Vagina (tissue), 2 donors: ENCODE measurements at places on chromosomes 12 and 14.

DNA sequence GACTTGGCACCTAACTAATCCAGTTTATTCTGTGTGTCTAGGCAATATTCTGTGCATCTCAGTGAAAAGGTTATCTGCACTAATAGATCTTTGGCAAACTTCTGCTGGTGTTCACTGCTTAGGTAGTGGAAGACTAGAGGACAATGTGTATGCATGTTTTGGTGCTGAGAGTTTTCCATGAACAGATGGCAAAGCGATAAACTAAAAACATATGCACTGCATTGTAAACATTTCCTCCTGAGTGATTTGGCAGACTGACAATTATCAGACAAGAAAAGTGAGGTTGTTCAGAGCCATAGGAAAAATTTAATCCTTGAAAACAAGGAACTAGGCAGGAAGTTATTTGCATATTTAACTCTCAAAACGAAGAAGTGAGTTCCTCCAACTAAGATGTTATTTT is 400.4 kb downstream of the ATP23 start:
- no peak for DNase-seq

- no peak for DNase-seq
These were observed 780 bp downstream of the TBC1D15 start for GRCh38 chr12:71840231-71840847.

DNA sequence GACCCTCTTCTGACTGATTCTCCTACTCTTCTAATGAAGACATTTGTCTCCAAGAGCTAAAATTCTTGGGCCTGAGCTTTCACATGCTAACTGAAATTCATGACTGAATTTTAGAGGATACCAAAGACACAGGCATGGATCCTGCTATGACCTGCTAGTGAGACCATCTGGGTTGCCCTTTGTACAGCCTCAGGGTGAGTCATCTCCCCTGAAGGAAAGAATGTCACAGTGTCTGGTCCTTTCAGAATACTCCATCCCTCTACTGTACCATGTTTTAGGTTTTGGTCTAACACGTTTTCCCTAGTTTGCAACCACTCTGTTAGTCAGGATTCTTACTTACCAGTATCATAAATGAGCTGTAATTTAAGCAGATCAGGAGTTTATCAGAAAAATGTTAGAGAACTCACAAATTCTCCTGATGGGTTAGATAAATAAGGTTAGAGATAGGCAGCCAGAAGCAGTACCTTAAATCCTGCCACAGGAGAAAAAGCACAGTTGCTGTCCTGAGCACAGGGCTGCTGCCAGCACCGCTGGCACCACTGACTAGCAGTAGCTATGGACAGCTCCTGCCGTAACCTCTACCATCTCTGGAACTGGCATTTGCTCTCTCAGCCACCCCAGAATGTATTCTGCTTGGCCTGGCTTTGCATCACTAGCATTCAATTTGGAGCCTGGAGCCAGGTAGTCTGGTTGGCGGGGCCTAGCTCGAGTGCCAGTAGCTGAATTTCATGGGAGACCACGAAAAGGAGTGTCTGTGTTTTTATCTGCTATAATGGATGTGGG is 127.6 kb downstream of the ANO6 start:
- no peak for DNase-seq

- DNase-seq: no peak
These were observed 54.3 kb upstream of the CIT start for GRCh38 chr12:119931402-119931801.

GRCh38 chr12:93003531-93004239 is 74.6 kb upstream of the EEA1 start:
- no peak for DNase-seq

GRCh38 chr12:76872415-76872814 is 6.4 kb downstream of the CSRP2 start:
- DNase-seq: no peak

- peak; percentile 49 for DNase-seq
These were observed 13.6 kb upstream of the NUAK1 start for GRCh38 chr12:106152334-106152733.

DNA sequence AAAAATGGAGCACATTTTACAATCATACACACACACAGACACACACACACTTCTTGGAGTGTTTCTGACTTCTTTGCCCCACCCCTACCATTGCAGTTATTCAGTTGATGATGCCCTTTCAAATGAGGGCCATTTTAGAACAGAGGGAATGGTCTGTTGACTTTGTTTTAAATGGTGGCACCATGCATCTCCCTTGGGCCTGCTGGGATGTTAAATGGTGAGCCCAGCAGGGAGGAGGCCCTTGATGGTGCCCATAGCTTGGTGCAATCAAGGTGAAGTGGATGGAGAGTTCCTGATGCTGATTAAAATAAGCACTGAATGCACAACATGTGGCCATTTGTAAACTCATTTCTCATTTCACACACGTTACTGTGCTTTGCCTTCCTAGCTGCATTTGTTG is 13.3 kb downstream of the C12orf75 start:
- DNase-seq: no peak
